ENCODE measurements at places on chromosomes 7 and 10.

DNA sequence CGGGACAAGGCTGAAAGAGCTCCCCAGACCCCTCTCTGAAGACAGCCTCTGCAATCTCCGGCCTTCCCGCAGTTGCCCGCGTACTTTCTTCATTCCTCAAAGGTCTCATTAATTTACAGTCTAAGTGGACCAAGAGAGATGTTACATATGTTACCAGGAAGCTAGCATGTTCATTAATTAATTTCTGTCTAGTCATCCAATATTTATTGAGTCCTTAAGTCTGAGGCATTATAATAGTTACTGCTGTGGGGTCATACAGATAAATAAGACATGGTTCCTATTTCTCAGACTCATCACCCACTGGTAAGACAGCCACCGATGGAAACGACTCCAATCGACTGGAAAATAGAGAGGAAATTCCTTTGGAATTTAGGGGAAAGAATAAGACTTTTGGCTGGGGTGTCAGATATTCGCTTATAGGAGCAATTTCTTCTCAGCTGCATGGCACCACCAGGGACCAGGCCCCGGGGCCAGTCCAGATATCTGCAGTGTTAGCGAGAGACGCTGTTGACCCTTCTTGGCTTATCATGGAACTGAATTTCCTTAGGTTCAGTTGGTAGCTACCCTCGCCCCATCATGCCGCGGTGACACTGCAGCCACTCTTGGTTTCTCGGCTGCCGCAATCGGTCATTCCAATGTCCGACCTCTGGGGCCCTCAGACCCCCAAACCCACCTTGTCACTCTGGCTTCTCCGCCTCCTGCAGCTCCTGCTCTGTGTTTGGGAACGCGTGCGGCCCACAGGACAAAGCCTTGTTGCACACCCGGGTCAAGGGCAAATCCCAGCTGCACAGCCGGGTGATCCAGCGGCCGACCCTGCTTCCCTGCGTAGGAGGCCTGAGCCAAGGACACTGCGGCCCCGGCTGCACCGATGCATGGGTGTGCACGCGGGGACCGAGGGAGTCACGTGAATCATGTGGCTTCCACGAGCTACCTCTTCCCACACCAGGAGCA is 383.2 kb downstream of the DNAJB6 start:
- no peak for DNase-seq

- DNase-seq = no peak
Observed at GRCh38 chr10:14556285-14556956, 218.3 kb downstream of the FAM107B start.

DNA sequence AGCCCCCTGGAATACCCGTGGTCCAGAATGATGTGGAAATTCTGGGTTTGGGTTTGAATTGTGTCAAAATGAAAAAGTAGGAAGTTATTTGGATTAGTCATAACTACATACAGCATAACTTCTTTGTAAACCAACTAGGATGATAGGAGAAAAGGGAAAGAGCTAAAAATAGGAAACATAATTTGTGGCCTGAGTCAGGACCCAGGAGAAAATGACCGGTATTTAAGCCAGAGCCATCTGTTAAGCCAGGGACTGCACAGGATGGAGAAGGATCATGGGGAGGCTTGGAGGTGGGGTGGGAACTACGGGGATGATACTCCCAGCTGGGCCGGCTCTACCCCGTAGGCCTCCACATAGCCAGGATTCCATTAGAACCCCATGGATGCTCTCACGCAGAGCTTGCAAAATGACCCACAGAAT is 98.6 kb downstream of the MYOF start:
- no peak for DNase-seq

DNA sequence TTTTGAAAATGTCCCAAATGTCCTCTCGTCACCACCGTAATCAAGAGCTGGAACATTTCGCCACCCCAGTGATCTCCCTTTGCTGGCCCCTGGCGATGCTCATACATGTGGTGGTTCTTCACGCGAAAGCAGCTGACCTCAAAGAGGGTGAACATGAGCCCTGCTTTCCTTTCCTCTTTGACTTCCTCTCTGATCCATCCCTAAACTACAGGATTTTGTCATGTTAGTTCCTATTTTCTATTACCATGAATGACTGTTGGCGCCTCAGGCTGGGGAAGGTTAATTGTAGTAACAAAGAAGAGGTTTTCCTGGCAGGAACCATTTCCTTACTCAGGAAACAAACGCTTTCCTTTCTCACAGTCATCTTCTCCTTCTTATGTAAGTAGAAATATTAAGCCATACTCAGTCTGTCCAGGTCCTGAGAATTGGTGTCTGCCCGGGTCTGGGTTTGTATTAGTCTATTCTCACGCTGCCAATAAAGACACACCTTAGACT is 114.5 kb downstream of the INSYN2A start:
- DNase-seq = no peak

DNA sequence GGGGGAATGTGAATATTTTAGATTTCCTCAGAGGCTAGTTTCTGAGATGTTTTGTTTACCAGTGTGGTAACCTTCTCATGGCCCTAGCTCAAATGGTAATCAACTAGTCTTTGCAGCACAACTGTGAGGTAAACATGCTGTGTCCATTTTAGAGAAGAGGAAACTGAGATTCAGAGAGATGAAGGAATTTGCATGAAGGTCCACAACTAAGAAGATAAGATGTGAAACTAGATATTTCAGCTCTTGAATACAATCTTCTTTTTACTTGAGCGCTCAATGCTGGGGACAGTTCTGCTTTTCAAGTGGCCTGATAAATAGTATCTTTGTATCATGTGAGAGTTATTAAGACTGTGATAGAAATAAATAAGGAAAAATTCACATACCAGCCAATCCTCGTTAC is 245.4 kb downstream of the AUTS2 start:
- DNase-seq = no peak

DNA sequence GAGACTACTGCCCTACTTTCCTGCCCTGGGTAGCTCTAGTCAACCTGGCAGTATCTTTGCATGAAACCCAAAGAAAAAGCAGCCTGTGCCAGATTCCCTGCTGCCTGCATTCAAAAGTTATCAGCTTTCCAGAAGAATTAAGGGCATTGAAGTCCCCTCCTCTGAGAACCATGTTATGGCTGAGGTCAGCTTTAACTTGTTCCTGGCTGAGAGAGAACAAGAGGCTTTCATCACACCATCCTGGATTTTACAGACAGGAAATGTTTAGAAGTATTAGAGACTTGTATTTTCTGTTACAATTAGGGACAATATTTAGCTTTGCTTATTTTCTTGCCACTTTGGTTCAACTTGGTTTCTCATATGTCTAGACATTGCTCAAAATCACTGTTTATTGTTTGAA is 238.8 kb downstream of the ARL4A start:
- no peak for DNase-seq

DNA sequence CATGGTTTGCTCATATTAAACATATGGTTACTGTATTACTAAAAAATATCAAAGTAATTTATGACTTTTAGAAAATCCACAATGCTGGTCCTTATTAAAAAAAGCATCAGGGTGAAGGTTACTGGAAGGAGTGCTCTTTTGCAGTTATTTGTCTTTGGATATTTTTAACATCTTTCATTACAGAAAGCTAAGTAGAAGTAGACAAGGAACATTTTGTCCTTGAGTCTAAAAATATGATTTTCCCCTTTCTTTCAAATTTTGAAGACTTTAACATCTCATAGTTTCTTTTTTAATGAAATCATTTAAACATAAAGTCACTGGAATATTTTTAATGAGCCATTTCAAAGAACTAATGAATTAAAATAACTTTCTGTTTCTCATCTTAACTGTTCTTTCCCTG is 110.1 kb upstream of the TNS3 start:
- DNase-seq = no peak

DNA sequence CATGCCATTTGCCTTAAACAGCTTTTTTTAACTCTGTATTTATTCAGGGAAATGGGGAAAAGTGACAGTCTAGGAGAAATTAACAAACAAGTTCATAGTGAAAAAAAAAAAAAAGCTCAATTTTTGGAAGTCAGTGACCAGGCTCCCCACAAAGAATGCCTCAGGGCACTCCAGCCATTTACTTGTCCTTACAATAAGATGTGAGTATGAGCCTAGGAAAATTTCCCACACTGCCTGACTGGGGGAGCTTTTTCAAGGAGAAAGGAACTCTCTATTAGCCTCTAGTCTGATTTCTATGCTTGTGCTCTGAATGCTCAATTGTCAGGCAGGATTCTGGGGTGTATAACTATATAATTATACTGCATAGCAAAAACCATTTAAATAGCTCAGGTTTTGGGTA is 74.9 kb upstream of the NRBF2 start:
- DNase-seq = no peak

GRCh38 chr10:129136951-129137350 is 330.1 kb upstream of the MGMT start:
- no peak for DNase-seq

GRCh38 chr10:75540357-75540966 is 109.0 kb downstream of the LRMDA start:
- DNase-seq = no peak

DNA sequence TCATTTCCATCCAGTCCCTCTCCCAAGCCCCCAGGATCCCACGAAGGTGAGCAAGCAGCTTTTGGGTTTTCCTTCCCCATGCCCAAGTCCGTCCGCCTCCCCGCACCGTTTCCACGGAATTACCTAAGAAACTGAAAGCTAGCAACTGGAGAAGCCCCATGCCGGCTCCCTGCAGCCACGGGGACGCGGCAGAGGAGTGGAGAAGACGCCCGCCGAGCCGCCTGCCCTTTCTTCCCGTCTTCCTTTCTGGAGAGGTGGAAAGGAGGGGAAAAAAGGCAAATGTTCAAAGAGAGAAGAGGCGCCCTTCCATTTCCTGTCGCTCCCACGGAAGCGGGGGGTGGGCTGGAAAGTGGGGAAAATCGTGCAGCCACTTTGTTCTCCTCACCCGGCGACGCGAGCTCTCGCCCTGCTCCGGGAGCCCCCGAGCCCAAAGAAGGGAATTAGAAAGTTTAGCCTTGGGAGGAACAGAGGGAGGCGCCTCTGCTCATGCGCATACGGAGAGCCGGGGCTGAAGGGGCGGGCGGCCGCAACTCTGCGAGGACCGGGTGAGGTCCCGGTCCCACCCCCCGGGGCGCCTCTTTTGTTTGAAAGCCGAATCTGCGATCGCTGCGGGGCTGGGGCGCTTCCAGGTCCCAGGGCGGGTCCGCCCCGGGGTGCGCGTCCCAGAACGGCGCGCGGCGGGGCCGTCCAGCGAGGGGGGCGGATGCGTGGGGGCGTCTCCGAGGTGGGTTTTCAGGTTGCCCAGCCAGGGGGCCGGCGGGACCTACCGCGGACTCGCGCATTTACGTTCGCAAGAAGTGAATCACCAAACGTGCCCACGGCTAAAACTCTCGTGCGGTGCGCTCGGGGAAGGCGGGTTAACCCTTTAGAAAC is at the start of gene LAMB1:
Gene LAMB1 (minus strand): TSS at position 436 of the 873 bp plus-strand sequence. CDS start 276 bp downstream, at position 160.
- no peak for DNase-seq

DNA sequence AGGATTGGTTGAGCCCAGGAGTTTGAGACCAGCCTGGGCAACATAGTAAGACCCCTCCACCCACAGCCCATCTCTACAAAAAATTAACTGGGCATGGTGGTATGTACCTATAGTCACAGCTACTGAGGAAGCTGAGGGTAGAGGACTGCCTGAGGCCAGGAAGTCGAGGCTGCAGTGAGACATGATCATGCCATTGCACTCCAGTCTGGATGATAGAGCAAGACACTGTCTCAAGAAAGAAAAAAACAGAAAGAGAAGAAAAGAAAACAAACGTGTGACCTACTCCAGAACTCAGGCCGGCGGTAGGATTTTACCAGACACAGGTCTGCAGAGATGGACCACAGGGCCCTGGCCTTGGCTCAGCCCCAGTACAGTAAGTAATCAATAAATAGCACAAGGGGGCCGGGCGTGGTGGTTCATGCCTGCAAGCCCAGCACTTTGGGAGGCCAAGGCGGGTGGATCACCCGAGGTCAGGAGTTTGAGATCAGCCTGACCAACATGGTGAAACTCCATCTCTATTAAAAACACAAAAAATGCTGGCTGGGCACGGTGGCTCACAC is 35.4 kb upstream of the TNRC18 start:
- no peak for DNase-seq

GRCh38 chr7:50614721-50615518 is 49.7 kb upstream of the DDC start:
- DNase-seq = no peak

GRCh38 chr7:121557034-121557892 is 161.2 kb upstream of the FAM3C start:
- DNase-seq = no peak

DNA sequence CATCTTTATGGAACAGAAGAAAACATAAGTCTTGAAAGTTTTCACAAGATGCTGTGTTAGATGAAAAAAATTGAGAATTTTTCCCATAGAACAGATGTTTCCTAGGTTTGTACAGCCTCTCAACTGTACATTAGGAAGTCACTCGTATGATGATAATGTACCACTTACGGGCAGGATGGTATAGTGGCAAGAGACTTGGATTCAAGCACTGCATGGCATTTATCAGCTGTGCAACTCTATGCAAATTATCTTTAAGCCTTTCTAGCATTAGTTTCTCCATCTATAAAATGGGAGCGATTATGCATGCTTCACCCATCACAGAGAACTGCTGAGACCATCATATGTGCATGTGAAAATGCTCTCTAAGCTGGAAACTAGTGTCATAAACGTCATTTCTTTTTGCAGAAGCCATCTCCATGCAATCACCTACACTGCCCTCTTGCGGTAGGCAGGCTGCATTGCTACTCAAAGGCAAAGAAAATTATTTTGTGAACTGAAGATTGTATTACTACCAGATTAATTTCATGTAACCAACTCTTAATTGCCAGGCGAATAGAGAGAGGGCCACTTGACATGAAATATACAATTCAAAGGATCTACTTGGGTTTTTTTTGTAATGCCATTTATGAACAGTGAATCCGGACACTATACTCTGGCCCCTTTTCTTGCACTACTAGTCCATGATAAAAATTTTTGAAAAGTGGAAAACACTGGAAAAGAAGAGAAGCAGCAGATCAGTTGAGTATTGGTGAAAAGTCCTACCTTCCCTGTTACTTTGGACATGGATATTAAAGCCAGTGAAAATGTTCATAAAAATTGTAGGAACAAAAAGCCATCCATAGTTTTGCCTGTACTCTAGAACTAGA is 102.3 kb downstream of the JAZF1 start:
- DNase-seq = peak; percentile 43

- DNase-seq = no peak
Observed at GRCh38 chr7:460374-461116, 59.1 kb downstream of the PDGFA start.

DNA sequence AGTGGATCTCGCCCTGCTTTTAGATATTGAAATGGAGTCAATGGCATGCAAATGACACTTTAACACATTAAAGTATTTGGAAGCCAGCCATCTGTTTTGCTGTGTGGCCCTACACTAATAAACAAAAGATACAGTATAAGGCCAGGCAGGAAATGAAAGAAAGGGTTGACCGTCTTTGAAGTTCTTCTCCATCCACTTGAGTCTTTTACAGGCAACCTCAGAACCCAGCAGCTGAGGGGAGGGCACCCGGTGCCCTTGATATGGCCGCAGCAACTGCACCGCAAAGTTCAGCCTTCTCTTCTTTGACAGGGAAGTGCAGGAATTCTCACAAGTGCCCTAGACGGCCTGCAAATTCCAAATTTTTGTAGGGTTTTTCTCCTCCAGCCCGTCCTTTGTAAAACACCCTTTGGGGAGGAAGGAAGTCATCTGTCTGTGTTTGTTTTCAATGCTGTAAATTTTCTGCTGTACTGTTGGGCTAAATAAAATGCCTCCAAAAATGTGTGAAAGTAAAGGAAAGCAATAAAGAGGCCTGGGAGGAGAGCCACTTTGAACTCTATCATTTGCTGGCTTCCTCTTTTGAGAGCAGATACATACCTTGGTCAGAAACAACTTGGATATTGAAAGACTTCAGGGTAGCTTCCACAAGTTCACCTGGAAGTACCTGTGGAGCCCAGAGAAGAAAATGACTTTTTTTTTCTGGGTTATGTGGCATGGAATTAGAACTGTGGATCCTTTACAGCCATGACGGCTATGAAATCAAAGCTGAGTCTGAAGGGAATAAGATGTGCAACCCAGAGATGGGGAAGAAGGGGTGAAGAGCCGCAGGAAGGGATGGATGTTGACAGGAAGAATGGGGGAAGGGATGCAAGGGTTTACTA is 3.6 kb downstream of the HOXA1 start:
- no peak for DNase-seq

Data from OCI-M1 (cell line).